ENCODE measurements at places on chromosomes 3 and 15.

- DNase-seq: peak; percentile 9
These were observed 107.0 kb downstream of the ALCAM start for GRCh38 chr3:105473521-105474223.

DNA sequence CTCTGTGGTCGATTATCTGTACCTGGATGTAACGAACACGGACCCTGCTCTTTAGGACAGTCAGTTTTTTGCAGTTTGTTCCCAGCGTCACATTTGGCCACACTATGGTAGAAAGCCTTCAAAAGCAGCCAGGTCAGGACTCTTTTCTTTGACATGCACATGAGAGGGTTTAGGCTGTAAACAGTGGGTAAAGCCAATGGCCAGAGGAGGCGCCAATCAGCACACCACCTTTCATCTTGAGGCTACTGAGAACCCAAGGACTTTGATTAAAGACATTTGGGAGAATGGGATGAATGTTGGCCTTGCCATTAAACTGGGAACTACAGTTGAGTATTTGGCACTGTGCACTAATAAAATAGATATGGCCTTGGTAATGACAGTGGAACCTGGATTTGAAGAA lies 225.9 kb downstream of the OXSM start:
- DNase-seq: no peak

GRCh38 chr15:100400996-100401395 lies 59.2 kb upstream of the ADAMTS17 start:
- no peak for DNase-seq

- DNase-seq: no peak
These were observed 96.6 kb downstream of the LRRC3B start for GRCh38 chr3:26719134-26719533.

DNA sequence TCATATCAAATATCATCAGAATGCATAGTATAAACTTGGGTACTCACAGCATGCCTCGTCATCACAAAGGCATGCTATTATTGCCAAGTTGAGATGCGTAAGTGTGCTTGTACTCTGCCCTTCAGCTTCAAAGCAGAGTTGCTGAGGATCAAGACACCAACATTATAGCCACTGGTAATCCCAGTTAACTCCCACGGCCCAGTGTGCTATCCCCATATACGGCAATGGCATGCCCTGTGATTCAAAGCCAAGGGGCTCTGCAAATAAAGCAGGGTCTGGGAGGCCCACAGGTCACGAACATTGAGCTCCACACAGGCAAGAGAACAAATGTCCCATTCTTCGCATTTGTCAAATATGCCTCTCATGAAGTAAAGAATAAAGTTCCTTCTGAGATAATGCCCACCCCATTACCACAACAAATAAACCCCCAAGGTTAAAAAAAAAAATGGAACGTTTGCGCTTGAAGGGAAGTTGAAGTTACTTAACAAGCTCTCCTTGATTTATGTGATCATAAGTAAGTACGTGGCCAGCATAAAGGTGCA lies 298.1 kb upstream of the NECTIN3 start:
- DNase-seq: no peak

GRCh38 chr15:28992336-28992864 lies 106.6 kb downstream of the APBA2 start:
- DNase-seq: no peak

DNA sequence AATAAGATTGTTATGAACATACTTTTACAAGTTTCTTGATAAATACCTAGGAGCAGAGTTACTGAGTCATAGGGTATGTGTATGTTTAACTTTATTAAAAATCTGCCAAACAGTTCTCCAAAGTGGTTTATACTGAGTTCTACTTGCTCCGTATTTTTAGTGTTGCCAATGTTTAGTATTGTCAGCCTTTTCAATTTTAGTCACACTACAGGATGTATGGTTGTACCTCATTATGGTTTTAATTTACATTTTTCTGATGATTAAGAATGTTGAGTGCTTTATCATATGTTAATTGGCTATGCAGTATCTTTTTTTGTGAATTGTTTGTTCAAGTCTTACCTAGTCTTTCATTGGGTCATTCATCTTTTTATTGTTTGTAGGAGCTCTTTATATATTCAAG lies 4.3 kb downstream of the TMOD3 start:
- DNase-seq: peak; percentile 56

DNA sequence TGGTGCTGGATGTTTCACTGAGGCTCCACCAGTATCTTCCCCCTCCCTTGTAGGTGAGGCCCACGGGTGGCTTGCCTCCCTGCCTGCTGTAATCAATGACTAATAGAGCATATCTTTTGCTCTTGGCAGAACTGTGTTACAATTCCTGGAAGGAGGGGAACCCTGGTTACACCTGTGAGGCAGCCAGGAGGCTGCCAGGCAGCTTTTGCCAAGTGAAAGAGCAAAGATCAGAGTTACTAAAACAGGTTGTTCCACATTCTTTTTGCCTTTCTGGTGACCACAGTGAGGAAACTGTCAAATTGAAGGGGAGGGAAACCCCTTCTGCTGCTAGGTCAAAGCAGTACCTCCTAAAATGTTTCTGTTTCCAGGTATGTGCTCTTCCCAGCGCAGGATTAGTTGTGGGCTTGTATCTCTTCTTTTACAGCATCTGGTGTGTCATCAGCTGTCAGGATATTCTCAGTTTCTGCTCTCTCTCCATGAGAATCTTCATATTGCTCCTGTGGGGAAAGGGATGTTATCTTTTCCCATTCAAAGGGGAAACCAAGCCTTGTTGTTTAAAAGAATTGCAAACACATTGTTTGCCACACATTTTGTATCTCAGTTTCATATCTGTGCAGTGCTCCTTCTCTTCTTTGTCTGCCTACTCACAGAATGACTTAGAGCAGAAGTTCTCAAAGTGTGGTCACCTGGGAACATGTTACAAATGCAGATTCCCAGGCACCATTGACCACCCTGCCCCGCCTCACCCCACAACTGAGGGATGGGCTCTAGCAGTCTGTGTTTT lies 137.4 kb upstream of the UMPS start:
- DNase-seq: peak; percentile 35

- DNase-seq: no peak
These were observed 8.7 kb downstream of the PCSK6 start for GRCh38 chr15:101480613-101481380.

DNA sequence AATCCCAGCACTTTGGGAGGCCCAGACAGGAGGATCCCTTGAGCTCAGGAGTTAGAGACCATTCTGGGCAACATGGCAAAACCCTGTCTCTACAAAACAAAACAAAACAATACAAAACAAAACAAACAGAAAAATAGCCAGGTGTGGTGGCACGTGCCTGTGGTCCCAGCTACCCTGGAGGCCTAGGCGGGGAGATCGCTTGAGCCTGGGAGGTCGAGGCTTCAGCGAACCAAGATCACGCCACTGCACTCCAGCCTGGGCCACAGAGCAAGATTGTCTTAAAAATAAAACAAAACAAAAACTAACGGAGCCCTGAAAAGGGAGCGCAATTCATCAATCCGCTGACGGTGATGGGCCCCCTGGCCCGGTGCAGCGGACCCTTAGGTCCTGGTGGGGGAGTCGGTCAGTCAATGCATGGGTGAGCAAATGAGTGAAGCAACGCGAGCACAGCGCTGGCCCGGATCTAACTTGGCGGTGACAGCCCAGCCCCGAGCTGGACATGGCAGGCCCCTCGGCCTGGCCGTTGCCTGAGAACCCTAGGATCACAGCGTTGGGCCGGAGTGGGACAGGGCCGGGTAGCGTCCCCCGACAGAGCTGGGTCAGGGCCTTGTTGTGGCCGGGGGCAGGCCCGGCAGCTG lies 52.4 kb upstream of the BLM start:
- no peak for DNase-seq

GRCh38 chr15:33095641-33096040 lies 98.9 kb downstream of the FMN1 start:
- DNase-seq: no peak

DNA sequence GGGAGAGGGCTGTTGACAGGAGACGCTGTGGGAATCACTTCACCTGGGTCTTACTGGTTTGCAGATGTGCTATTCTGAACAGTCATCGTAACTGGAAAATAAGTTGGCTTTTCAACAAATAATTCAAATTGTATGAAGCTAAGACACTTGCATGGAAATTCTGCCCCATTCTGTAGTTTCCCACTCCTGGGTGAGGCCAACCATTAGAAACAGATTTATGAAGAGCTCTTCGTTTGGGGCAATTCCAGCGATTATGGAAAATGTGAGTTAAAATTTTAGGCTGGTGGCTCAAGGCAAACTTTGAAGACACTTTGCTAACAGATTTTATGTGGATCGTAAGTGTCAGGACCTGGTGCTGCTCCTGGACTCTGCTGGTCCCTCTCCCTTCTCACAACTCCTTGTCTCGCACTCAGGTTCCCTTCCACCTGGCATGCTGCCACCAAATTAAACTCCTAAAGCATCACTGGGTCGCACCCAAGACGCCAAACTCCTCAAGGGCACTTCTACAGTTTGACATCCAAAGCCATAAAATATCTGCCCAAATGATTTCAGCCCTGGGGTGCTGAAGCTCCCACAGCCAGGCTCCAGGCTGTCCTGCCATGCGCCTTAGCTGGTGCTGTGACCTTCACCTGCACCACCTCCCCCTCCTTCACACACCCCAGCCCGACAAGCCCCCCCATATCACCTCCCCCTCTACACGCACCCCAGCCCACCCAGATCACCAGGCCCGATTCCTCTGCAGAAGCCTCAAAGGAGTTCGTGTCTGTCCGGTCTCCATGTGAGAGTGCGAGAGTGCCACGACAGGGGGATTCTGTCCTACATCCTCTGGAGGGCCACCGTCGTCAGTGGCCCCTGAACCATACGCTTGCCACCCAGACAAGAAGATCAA lies 138.4 kb downstream of the NSMCE3 start:
- no peak for DNase-seq

GRCh38 chr3:27324686-27325085 lies 44.5 kb downstream of the NEK10 start:
- no peak for DNase-seq

- no peak for DNase-seq
These were observed 190.1 kb downstream of the ZIC4 start for GRCh38 chr3:147216143-147216673.

DNA sequence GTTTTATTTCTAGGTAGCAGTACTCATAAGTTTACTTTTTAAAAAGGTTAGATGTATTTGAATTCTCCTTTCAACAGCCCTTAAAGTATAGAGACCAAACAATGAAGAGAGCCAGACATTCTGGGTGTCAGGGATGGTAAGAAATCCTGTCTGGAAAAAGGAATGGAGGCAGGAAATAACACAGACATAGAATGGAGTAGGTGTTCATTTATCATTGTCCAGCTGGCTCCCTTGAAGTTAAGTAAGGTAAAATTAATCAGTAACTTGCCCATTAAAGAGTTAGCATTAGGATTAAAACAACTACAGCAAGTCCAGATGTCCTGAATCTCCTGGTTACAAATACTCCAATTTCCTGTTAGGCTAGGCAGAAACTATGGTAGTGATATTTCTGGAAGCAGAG lies 13.5 kb upstream of the SUCNR1 start:
- no peak for DNase-seq

DNA sequence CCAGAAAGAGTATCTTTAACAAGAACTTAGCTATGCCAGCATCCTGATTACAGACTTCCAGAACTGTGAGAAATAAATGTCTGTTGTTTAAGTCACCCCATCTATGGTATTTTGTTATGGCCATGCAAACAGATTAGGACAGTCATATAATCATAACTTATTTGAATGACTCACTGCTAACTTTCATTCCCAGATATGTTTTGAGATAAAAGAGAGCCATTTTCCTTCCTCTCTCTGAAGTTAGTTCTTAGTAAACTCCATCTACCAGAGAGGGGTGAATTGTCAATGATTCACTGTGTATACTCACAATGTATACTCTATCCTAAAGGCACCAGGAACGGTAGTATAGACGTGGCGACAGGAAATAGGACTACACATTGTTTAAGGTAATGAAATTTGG lies 179.4 kb upstream of the DPH6 start:
- DNase-seq: no peak

DNA sequence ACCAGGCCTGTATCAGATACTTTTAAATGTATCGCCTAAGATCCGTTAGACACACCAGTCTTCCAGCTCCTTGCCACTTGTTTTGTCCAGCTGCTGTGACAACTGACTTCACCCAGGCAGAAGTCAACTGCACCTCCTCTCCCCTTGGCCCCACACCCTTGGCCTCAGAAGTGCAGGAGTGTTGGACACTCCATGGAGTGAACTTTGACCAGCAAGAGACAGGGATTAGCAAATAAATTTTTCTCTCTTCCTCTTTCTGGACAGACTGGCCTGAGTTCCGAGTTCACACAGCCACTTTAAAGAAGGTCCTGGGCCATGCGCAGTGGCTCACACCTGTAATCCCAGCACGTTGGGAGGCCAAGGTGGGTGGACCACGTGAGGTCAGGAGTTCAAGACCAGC lies 2.9 kb upstream of the CLN6 start:
- DNase-seq: no peak

GRCh38 chr3:38020342-38020726 lies 9.1 kb downstream of the PLCD1 start:
- no peak for DNase-seq

- DNase-seq: no peak
These were observed 75.5 kb upstream of the XCR1 start for GRCh38 chr3:46102780-46103130.

- no peak for DNase-seq
These were observed 66.9 kb upstream of the THBS1 start for GRCh38 chr15:39513936-39514335.

DNA sequence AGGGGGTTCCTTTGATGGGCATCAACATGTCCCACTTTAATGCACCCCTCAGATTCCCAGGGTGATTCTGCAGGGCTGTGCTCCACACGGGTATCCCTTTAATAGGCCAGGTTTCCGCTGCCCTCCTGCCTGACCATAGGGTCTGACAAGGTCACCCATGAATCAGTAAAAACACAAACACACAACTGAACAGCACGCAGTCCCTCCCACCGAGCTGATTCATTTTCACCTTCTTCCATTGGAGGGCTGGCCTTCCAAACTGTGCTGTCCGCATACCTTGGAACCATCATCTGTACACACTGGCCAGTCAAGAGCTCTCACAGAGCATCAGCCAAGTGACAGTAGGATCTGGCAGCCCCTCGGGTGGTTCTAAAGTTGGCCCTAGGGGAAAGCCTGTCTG lies 93.7 kb downstream of the FBLN2 start:
- DNase-seq: no peak

GRCh38 chr3:53939086-53939582 lies 47.5 kb upstream of the SELENOK start:
- no peak for DNase-seq

DNA sequence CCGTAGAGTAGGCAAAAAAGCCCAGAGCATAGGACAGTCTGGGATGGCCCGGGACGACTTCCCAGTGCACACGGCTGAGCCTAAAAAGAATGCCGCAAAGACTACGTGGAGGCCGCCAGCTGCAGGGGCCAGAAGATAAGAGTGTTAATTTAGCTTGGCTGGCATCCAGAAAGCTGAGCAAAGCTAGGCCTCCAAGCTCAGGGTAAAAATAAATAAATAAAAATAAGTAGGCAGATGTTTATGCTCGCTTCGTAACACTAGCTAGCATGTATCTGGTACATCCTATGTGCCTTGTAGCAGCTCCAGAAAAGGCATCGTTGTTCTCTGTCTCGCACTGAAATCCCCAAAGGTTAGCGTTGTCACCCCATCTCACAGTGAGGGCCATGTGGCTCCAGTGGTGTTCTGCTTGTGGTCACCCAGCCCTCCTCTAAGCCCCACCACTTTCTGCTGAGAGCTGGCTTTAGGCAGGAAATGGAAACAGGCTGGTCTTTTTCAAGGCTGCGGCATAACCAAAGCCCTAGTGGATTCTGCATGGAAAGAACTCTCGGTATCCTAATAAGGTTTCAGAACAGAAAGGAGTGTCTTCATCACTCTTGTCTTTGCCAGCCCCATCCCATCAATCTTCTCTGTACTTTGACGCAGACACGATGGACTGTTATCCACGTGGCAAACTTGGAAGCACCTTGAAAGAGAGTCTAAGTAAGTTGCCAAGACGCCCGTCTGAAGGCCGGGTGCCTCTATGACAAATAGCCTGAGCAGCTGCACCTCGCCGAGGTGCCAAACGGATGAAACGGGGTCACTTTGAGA lies 58.1 kb upstream of the MEF2A start:
- DNase-seq: peak; percentile 48

Measured in activated CD4-positive, alpha-beta T cell treated with anti-CD3 and anti-CD28 coated beads, Interleukin-10, Interleukin-2, amounts not matched to agents 100 ng/mL and 50 ng/mL, durations not matched to agents 16 hours and 8 hours (primary cell).